Stimulated activated CD4-positive, alpha-beta T cell treated with anti-CD3 and anti-CD28 coated beads, Interleukin-12 subunit alpha, Interleukin-12 subunit beta, amount 100 ng/mL, for 24 hours (primary cell): ENCODE measurements at places on chromosomes 12 and 14.

- DNase-seq: no peak
Observed at GRCh38 chr14:23284654-23285529, 1.0 kb downstream of the HOMEZ start.

GRCh38 chr12:6201826-6202225, 1.6 kb downstream of the CD9 start:
- no peak for DNase-seq

DNA sequence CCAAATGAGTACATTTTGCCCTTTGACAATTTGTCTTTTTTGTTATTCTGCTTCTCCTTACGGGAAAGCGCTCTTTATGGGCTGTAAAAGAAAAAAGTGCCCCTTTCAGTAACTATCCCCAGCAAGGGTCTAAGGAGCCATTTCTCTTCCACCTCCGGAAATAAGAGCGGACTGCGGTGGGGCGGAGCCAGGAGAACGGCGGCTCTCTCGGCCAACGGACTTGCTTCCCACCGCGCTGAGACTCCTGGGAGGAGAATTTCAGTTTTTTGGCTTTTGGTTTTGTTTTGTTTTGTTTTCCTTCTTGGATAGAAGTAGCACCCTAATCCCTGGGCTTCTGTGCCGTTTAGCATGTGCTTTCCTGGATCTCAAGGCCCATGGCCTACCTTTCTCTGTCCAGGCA, 43.5 kb downstream of the ZNF641 start:
- DNase-seq: no peak

DNA sequence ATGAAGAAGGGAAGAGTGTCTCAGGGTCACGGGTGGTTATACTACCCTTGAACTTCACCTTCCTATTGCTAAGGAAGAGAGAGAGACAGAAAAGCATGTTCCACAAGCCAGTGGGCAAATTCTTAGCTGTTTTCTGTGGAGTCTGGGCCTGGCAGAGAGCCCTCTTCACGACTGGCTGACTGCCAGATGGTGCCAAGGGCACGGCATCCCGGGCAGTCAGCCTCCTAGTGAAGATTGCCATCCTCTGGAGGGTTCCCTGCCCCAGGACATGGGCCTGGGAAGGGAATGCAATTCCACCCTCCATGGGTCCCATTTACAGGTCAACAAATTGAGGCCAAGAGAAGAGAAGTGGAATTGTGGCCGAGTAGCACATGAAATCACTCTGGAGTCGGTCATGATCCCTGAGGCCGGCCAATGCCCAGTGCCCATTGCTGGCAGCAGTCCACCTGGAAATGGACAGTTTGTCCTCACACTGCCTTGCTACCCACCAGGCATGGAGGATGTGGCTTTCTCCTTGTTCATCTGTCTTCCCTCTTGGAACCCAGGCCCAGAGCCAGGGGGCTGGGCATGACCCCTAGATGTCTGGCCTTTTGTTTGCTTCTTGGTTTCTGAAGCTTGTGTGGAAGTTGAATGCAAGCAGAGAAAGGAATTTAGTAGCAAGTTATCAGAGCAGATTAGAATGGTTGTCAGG, 9.9 kb downstream of the TUNAR start:
- no peak for DNase-seq

DNA sequence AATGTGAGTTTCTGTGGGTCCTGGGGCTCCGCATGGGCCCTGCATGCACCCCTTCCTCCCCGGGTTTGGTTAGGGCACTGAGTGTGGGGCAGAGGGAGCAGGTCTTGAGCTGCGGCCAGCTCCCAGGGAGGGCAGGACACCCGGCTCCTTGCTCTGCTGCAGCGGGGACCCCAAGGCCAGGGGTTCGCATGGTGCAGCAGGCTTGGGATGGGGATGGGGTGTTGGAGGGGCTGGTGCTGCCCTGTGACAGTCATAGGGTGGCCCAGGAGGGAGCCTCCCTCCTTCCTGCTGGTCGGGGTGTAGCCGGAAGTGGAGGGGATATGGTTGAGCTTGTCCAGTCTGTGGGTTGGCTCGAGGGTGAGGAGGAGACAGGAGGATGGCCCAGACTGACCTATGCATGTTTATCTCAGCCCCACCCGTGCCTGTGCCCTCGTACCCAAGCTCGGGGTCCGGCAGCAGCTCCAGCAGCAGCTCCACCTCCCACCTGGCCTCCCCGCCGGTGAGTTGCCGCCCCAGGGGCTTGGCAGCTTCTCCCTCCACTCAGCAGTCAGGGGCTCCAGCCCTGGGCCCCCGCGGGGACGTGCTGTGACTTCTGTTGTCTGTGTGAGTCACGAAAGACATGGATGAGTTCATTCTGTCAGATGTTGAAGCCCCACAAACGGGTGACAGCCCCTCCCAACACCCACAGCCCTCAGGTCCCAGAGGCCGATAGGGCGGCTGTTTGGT, 16.0 kb downstream of the ULK1 start:
- DNase-seq: no peak

- no peak for DNase-seq
Observed at GRCh38 chr14:87045246-87045645, 947.7 kb downstream of the GALC start.

DNA sequence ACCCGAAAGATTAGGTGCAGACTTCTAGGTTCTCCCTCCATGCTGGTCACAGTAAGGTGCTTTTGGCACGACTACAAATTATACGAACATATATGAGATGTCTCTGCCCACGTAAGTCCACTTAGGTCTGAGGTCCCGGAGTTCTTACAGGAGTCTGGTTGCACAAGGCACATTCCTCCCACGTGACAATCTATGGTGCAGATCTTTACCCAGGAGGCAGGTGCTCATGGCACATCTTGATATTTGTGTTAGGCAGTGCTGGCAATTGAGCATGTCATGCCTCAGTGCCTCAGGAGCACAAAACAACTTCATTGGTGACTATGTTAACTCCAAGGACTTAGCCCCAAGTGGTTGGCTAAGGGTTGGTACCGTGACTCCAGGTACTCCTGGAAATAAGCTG, 92.0 kb upstream of the AMN1 start:
- no peak for DNase-seq

GRCh38 chr14:40599725-40600124, 1007.0 kb upstream of the LRFN5 start:
- no peak for DNase-seq

- DNase-seq: no peak
Observed at GRCh38 chr14:27367345-27367744, 769.5 kb upstream of the NOVA1 start.
